ENCODE measurements at places on chromosomes 4 and X. TPM values are rescaled to one million over a fixed set of nuclear protein-coding genes. Genes with fewer than 3 reads are reported as not detected.

DNA sequence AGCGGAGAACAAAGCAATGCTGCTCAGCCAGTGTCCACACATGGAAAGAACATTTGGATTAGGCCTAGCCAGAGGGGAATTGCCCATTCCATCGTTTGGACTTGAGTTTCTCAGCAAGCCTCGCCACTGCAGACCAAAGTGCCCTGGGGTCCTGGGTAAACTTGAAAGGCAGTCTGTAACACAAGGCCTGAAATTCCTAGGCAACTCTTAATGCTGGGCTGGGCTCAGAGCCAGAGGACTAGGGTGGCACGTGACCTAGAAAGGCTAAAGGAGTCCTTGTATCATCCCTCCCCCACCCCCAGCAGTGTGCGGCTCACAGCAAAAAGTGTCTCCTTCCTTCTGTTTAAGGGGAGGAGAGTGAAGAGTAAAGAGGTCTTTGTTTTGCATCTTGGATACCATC is 210.4 kb upstream of the ARX start:
- DNase-seq, result no peak

AR gene
- 6.3 TPM for polyA plus RNA-seq

UTP14A gene
- 24.1 TPM for polyA plus RNA-seq

- no peak for DNase-seq
Measured at GRCh38 chr4:177737387-177737940, 295.2 kb upstream of the AGA start.

GRCh38 chr4:6221851-6222760 is 21.8 kb upstream of the JAKMIP1 start:
- no peak for DNase-seq

DNA sequence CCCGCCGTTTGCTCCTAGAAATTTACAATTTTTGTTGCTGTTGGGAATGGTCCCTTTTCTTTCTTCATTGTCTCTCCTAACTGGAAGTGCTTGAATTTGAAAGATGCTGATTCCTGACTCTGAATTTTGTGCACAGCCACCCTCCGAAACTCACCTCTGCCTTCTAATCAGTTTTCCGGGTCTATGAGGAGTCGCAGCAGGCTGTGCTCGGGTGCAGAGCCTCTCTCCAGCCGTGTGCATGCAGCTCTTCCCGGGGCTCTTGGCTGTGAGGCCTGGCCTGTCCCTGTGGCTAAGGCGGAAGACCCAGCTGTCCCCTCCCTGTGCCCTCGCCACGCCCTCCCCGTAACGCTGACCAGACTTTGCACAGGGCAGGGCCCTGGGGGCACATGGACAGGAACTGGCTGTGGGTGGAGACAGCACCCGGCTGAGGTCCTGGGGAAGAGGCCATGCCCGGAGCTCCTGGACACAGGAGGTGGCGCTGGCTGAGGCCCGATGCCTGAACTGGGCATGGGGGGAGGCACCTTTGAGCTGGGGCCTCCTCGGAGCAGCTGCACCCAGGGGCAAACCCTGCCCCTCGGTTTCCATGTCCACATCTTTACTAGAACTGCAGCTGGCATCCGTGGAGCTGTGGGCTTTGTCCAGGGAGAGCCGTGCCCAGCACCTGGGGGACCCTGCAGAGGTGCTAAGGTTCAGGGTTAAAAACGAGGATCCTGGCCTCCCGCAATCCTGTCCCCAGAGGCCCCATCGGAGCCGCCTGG is 32.6 kb upstream of the SPON2 start:
- DNase-seq, result no peak

DNA sequence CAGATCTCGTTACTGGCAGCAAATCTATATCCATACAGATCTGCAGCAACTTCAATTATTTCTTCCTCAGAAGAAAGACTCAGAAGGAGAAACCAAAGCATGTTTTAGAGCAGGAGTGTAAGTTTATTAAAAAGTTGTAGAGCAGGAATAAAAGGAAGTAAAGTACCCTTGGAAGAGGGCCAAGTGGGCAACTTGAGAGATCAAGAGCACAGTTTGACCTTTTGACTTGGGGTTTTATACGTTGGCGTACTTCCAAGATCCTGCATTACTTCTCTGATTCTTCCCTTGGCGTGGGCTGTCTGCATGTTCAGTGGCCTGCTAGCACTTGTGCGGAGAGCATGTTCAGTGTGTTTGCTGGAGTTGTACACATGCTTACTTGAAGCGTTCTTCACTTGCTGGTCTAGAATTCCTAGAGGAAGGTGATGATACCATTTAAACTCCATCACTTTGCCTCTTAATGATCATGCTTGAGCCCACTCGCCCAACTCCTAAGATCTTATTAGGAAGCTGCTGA is 1114.7 kb upstream of the PABPC4L start:
- DNase-seq, result no peak

SMIM20 gene
- 48.5 TPM for polyA plus RNA-seq

MAGEB1 gene
- not detected for polyA plus RNA-seq

GRCh38 chrX:77441033-77441432 is 6.2 kb upstream of the FGF16 start:
- DNase-seq, result no peak

DNA sequence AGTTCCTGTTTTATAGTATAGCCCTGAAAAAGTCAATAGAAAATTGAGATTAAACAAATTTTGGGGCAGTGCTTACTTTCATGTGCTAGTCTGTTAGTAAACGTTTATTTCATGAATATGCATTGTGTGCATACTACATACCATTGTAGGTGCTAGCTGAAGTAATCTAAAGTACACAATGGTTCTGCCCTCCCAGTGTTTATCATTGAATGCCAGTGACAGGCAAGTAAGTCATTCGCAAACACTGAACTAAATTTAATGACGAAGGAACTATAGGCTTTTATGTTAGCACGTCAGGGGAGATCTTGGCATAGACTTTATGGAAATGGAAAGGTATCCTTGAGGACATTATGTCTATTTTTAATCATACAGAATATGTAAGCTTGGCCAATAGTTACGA is 426.9 kb upstream of the EPHA5 start:
- no peak for DNase-seq

DNA sequence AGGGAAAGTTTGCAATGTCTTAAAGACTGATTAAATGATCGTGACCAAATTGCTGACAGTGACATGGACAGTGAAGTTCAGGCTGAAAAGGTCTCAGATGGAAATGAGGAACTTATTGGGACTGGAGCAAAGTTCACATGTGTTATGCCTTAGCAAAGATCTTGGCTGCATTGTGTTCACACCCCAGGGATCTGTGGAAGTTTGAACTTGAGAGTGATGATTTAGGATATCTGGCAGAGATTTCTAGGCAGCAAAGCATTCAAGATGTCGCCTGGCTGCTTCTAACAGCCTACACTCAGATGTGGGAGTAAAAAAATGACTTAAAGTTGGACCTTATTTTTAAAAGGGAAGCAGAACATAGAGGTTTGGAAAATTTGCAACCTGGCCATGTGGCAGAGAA is 21.4 kb downstream of the SCARB2 start:
- no peak for DNase-seq

DNA sequence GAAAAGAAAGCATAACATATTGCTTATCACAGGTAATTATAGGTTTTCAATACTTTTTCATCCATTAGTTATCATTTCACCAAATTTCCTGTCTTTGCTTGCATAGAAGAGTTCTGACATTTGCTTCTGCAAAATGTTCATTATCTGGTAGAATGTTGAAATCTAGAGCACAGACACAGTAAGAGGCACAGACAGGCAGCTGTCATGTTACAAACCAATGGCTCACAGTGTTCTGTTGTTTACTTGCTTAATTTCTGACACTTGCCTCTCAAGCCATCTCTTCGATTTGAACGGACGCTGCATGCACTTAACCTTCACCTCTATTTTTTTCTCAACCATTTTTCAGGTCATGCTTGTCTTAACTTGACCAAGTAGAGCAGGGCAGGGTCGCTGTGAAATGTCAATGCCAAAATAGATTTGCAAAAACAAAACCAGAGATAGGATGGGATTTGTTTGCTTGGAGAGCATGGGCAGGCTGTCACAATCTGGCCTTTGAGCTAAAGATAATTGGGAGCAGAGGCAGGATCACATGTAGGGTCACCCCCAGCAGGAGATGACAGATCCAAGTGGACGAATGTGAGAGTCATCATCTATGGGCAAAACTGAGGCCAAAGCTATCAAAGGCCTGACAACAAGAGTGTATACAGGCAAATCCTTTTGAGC is 292.3 kb downstream of the SMARCA1 start:
- DNase-seq, result no peak

GRCh38 chr4:4776934-4777333 is 82.5 kb upstream of the MSX1 start:
- no peak for DNase-seq

DNA sequence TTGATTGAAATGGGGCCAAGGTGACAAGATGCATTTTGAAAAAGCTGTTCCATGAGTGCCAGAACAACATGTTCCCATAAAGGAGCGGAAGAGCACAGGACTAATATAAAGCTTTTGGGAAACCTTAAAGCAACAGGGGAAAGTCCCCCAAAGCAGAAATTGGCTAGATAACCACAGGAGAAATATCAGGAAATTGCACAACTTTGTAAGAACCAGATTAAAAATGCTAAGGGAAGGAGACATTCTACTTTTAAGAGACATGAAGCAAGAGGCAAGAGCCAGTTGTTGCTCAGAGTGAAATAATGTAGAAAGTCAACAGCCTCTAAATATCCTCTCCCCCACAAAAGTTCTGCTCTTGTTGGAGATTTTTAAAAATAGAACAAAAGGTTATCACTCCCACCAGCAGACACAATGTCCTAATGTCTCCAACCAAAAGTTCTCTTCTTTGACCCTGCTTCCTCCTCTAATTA is 85.2 kb upstream of the LNX1 start:
- DNase-seq, result no peak

- no peak for DNase-seq
Measured at GRCh38 chr4:147094238-147094637, 148.6 kb upstream of the TTC29 start.

GRCh38 chrX:85196319-85196718 is 47.3 kb downstream of the SATL1 start:
- no peak for DNase-seq

DNA sequence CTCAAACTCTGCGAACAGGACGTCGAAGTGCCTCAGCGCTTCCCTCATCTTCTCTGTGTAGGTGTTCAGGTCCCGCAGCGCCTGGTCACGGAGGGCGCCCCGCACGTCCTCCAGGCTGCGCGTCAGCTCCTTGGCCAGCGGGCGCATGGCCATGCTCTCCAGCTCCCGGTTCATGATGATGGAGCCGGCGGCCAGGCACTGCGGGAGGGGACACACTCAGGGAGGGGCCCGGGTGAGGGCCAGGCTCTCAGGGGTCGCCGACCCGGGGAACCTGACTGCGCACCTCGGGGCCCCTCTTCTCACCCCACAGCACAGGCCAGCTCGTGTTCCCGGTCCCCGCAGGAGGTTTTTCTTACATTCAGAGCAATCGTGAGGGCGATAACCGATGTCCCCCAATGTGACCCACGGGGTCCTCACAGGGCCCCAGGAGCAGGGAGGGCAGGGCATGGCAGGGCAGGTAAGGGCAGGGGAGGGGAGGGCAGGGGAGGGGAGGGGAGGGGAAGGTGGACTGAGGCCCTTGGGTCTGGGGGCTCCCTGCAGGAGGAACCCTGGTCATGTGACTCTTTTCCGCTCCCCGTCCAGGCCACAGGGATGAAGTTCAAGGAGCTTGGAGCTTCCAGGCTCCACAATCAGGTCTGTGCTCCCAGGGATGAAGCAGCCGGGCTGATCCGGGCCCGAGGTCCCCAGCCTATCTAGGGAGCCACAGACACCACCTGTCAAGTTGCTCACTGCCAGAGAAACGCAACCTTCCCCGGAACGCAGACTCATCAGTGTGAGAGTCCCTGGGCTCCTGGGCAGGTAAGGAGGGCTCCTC is 77.8 kb upstream of the MXD4 start:
- DNase-seq, result no peak

DNA sequence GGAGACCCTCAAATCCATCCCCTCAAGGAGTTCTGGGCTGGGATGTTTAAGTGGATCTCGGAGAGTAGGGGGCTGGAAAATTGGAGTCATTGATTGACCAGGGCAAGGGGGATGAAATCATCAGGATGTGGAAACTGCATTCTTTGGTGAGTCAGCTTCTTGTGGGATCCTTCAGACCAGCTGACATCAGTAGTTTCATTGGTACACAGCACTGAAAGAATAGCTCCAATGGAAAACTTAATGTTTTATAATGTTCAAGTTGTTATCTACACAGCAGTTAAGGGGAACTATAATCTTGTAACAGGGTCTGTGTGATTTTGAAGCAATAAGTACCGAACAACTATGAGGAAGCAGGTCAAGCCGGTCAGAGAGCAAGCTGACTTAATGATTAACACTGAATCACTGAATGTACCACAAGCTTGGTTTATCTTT is 506.1 kb downstream of the RPA4 start:
- no peak for DNase-seq

STPG2 gene
- polyA plus RNA-seq, result not detected

DNA sequence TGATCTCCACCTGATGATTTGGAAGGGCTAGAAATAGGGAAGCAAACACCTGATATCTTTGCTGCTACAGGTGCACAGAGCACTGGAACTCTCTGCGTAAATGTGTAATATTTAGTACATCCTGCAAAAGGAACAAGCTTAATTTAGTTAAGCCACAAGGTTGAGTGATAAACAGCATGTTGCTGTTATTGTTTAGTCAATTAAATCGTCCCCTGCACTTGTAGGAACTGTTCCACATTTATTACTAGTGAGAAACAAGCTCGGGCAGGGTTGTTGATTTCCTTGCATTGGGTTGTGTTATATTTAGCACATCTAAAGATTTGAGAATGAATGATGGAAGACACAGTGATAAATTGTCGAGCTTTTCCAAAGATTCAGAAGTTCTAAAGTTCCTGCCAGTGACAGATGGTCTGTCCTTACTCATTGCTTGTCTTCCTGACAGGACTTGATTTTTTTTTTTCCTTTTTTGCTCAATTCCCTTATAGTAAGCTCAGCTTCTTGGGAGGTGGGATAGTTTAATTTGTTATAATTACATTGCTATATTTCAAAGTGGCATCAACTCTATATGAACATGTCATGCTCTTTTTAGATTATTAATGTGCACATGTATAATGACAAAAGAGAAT is 627.0 kb upstream of the ATOH1 start:
- DNase-seq, result no peak

BCAP31 gene
- 80.6 TPM for polyA plus RNA-seq

TGIF2LX gene
- polyA plus RNA-seq, result not detected

- no peak for DNase-seq
Measured at GRCh38 chr4:148441624-148441985, 609 bp downstream of the NR3C2 start.

GAGE12F gene
- not detected for polyA plus RNA-seq

- no peak for DNase-seq
Measured at GRCh38 chr4:26583538-26583864, 383 bp upstream of the TBC1D19 start.

GRCh38 chrX:65502618-65503017 is 32.0 kb downstream of the LAS1L start:
- DNase-seq, result no peak

DNA sequence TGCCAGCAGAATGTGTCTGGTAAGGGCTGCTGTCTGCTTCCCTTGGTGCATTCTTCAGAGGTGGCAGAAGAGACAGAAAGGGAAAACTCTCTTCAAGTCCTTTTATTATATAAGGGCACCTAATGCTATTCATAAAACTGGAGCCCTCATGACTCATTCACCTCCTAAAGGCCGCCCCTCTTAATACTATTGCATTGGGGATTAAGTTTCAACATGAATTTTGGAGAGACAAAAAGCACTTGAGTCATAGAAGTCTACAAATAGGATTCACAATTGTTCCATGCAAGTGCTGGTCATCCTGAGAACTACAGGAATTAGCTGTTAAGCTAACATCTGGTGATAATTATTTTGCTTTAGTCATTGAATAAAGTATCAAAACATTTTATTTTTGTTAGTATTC is 349.5 kb downstream of the HS3ST1 start:
- DNase-seq, result no peak

GRID2 gene
- 0.62 TPM for polyA plus RNA-seq

Data from hindlimb muscle (tissue), 1 donor.